ENCODE measurements at places on chromosomes 7 and 10.
A peak's percentile ranks its signal among the peaks of the same experiment; 100 is the strongest.

GRCh38 chr7:125033506-125033905 lies 103.9 kb upstream of the POT1 start:
- no peak for DNase-seq

GRCh38 chr7:27172823-27173510 lies 1.2 kb downstream of the HOXA10 start:
- DNase-seq, result no peak

- DNase-seq, result no peak
Observed at GRCh38 chr10:53025172-53025711, 252.7 kb upstream of the MBL2 start.

- DNase-seq, result peak; percentile 33
Observed at GRCh38 chr7:112449353-112449752, 907 bp upstream of the IFRD1 start.

- peak; percentile 56 for DNase-seq
Observed at GRCh38 chr10:110009736-110010475, 2.1 kb downstream of the ADD3 start.
